ENCODE measurements at places on chromosomes 1 and 21.

GRCh38 chr1:230423951-230424350, 2.2 kb downstream of the PGBD5 start:
- no peak for DNase-seq

- no peak for DNase-seq
These were observed 10.0 kb downstream of the TTF2 start for GRCh38 chr1:117070124-117070523.

DNA sequence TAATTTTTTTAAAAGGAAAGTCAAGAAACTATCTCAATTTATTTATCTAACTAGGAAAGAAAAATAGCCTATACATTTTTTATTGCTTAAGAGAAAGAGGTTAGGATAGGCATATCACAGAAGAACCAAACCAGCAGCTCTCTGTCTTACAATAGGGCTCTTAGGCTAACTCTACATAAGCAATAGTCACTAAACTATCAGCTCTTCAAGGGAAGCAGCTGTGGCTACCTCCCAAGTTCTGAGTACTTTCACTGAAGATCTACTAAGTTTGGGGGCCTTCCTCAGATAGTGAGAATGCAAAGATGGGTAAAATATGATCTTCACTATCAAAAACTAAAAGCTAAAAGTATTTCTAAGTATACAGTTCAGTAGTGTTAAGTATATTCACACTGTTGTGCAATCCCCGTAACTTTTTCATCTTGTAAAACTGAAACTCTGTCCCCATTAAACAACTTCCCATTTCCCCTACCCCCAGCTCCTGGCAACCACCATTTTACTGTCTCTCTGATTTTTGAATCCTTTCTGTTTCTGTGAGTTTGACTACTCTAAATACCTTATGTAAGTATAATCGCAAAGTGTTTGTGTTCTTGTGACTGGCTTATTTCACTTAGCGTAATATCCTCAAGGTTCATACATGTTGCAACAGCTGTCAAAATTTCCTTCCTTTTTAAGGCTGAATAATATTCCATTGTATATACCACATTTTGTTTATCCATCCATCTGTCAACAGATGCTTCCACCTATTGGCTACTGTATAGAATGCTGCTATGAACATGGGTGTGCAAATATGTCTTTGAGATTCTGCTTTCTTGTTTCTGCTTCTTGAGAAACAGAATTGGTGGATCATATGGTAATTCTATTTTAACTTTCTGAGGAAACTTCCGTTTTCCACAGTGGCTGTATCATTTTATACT, 73.3 kb downstream of the ACBD6 start:
- DNase-seq = no peak

GRCh38 chr1:244919320-244920282, 55.3 kb upstream of the HNRNPU start:
- no peak for DNase-seq

DNA sequence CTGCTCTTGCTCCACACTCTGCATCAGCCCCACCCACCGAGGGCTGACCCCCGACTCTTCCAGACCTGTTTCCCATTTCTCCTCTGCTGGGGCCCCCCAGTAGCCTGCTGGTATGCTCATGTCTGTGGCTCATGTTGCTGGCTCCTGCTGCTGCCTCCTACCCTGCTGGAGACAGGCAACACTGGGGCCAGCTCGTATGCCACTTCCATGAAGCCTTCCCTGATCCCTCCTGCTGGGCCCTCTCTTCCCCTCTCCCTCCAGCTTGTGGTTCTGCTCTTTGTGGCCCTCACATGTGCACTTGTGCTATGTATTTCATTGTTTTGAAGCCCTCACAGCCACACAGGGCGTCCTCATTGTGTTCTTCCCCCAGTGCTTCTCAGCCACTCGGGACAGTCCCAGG, 40.5 kb downstream of the CNN3 start:
- DNase-seq = no peak

DNA sequence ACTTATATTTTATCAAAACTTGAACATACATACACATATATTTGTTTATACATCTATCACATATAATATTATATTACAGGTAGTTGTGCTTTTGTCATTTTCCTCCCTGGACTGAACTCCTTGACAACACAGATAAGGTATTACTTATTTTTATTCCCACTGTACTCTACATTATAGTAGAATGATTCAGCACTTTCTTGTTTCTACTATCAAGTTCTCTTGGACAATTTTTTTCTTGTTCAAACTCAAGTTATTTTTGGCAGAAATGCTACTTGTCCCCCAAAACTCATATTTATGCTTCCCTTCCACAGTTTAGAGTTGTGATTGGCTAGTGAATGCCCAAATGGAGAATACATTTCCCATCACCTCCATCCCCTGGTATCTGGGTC, 10.8 kb upstream of the PTPRC start:
- no peak for DNase-seq
